Endothelial cell of umbilical vein (primary cell): ENCODE measurements at places on chromosomes 11 and 22.
A peak's percentile ranks its signal among the peaks of the same experiment; 100 is the strongest.

DNA sequence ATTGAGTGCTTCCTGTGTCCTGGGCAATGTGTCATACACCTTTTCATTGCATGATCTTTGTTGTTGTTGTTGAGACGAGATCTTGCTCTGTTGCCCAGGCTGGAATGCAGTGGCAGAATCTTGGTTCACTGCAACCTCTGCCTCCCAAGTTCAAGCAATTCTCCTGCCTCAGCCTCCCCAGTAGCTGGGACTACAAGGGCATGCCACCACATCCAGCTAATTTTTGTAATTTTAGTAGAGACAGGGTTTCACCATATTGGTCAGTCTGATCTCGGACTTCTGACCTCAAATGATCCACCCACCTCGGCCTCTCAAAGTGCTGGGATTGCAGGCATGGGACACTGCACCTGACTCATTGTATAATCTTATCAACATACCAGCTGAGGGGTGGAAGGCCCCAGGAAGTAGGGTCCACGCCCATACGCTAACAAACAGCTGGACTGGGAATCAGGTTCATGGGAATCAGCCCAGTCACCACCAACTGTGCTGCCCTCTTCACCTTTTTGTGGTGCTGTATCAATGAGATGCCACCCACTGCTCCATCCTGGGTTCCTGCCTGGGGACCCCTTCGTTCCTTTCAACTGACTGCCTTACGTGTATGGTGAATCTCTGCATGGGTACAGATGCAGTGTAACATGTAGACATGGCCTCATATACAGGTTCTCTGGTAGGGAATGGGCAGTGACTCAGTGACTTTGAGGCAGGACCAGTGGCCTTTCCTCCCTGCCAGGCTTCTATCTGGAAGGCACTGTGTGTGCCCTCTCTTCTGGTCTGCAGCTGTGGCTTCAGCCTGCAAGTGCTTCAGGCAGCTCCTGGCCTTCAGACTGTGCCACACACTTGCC lies 32.5 kb upstream of the YWHAH start:
- DNase-seq, result no peak

GRCh38 chr11:47480762-47481161 lies 31.8 kb upstream of the RAPSN start:
- no peak for DNase-seq

GRCh38 chr11:75594211-75594610 lies 32.2 kb downstream of the SERPINH1 start:
- no peak for DNase-seq

DNA sequence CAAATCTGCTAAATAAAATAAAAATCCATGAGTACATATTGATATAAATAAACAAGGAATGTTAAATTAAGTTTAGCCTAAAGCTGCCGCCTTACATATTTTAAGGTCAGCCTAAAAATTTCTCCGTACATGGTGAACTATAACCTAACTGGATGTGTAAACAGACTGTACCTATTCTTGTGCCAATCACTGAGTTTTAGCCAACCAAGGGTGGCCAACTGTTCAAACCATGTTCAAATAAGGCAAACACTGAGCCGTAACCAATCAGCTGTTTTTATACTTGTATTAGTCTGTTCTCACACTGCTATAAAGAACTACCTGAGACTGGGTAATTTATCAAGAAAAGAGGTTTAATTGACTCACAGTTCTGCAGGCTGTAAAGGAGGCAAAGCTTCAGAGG lies 8.6 kb upstream of the QSER1 start:
- DNase-seq, result no peak

DNA sequence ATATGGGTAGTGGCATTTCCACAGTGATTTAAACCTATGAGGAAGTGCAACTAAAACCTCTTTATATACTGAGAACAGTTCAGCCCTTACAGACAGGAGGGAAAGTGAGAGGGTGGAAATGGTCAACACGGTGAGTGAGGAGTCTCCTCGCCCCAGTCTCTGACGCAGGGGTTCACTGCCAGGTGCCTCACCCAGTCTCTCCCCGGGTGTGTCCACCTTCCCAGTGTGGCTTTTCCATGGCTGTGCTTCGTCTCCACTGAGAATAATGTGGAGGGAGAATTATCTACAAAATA lies 116.6 kb upstream of the TOP3B start:
- DNase-seq, result no peak

DNA sequence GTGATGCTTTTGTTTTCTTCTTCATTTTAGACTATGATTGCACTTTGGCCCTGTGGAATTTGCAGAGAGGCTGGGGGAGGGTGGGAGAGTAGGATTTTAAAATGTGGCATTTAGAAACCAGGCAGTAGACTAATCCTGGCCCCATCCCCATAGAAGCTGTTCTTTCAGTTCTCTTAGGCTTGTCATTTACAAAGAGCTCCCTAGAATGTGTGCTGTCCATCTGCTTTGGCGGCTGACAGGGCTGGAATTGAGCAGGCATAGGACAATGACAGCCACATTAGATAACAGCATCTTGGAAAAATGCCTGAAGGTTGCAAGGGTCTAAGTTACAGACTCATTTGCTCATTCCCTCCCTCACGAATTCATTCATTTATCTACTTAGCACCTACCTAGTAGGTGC lies 9.8 kb downstream of the INSC start:
- no peak for DNase-seq

DNA sequence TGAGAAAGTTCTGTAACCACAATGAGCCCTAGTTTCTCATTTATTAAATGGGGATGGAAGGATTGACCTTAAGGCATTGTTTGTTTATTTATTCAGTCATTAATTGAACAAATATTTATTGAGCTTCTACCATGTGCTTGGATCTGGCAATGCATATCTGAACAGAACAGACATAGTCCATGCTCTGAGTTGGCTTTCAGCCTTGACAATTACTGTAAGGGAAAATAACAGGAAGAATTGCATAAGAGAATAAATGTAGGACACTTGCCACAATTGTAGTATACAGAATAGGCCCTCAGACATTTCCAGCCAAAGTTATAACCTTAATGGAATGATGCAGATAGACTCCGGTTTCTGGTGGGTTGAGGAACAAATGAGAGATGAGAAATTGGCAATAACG lies 160.5 kb upstream of the TTC12 start:
- DNase-seq, result no peak

GRCh38 chr11:93740730-93741093 lies 583 bp downstream of the TAF1D start:
- DNase-seq, result peak; percentile 59

GRCh38 chr22:27558658-27559371 lies 242.7 kb downstream of the MN1 start:
- no peak for DNase-seq

DNA sequence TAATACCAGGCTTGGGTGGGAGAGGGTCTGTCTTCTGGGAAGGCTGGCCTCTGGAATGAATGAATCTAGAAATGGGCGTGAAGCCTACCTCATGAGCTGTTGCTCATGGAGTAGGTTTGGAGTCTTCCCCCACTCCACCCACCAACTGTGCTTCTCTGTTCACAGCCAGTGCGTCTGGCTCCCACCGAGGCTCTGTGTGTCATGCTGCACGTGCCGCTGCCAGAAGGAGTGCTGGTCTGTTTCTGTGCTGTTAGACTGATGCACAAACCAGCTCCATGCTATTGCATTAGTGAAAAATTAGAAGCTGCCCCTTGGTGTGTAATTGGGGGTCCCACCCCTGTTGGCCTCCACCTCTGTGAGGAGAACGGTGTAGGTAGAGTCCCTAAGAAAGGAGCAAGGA lies 132.3 kb upstream of the PARVA start:
- no peak for DNase-seq

DNA sequence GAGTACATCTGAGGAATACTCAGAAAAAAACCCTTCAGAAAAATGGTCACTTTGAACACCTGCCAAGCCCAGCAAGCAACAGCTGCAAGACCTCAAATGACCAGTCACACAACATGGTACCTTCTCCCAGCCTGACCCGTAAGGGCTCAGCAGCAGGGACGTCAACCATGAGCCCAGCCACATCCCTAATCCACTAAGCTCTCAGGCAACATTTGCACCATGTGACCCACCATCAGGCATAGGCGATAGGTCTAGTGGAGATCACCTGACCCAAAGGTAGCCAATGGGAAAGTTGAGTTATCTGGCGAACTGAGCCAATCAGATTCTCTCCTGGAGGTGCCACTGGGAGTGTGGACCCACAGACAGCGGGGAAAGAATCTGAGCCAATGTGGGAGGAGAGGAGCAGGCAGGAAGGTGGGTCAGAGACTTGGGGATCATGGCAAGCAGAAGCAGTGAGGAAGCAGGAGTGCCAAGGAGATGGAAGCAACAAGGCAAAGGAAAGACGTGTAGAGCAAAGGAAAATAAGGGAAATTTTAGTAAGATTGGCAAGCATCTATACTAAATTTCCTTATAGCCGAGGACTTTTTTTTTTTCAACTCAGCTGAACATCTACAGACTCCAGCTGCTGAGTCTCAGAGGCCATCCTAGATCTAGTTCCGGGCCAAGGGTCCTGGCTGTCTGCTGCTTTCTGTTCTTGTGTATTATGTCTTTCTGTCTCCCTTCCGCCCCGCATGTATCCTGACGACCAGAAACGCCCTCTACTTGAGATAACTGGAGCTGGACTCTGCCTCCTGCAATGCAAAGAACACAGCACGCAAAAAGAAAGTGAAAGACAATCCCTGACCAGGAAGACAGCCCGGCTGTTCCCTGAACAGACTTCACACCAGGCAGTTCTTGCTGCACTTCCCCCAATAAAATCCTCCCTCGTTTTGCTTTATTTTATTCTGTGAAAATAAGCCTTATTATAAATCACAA lies 11.0 kb upstream of the PLAAT2 start:
- peak; percentile 32 for DNase-seq

DNA sequence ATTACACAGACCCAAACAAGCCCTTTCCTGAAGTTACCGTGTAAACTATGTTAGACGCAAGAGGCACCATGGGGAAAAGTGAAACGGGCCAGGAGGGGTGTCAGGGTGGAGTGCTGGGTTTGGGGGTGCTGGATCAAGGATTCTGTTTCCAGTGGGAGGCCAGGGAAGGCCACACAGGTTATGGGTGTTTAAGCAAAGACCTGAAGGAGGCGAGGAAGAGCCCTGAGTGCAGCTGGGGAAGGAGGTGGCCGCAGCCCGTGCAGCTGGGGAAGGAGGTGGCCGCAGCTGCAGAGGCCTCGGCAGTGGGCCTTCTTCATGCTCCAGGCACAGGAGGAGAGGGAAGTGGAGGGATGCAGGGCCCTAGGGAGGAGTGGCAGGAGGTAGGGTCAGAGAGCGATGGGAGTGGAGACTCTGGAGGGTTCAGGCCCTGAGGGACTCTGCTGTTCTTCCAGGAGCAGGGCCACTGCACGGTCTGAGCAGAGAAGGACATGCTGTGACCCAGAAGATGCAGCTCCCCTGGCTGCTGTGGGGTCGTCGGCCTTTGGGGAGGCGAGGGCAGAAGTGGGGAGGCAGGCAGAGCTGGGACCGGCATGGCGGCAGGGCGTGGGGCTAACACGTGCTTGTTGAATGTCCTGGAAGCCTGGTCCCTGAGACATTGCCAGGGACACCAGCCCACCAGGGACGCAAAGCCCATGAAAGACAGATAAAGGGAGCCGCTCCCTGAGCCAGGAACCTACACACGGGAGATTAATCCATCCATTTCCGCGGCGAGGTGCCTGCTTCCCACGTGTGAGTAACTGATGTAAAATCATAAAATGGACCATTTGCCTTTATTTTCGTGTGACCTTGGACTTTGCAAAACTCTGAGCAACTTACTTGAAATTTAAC lies 1049.1 kb downstream of the BRD1 start:
- no peak for DNase-seq

- DNase-seq, result no peak
Measured at GRCh38 chr11:104781719-104782376, 116.4 kb downstream of the CASP12 start.

GRCh38 chr11:125063429-125064043 lies 431 bp downstream of the SLC37A2 start:
- no peak for DNase-seq

GRCh38 chr22:24289741-24290163 lies 19.1 kb downstream of the SPECC1L start:
- DNase-seq, result peak; percentile 56

- no peak for DNase-seq
Measured at GRCh38 chr11:64511966-64512365, 79.1 kb upstream of the SLC22A12 start.

DNA sequence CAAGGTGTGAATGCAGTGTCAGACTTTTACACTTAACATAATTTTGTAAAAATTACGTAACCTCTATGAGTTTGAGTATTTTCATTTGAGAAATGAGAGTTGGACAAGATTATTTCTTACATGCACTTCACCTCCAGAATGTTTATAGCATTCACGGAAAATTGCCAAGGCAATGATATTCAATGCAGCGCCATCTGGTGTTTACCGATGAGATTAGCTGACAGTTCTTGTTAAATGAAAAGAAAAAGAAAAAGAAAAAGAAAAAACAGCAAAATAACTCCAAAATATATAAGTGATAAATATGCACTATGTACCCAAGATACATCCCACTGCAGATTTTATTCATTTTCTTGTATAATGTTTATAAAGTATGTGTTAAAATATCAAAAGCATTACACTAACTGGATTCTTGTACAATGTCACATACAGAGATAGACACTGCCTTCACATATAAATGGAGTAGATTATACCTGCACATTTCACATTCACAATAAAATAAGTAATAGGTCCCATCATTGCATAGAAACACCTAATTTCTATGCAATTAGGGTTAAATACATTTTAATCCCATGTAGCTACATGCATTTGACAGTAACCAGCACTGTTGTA lies 976.3 kb upstream of the FAT3 start:
- DNase-seq, result peak; percentile 56

- no peak for DNase-seq
Measured at GRCh38 chr11:25613865-25614264, 718.1 kb upstream of the ANO3 start.

GRCh38 chr11:2186669-2187279 lies 15.2 kb upstream of the TH start:
- DNase-seq, result peak; percentile 11

GRCh38 chr11:10856689-10857458 lies 979 bp downstream of the ZBED5 start:
- DNase-seq, result peak; percentile 52

GRCh38 chr11:105108247-105108646 lies 31.3 kb downstream of the CARD18 start:
- no peak for DNase-seq

DNA sequence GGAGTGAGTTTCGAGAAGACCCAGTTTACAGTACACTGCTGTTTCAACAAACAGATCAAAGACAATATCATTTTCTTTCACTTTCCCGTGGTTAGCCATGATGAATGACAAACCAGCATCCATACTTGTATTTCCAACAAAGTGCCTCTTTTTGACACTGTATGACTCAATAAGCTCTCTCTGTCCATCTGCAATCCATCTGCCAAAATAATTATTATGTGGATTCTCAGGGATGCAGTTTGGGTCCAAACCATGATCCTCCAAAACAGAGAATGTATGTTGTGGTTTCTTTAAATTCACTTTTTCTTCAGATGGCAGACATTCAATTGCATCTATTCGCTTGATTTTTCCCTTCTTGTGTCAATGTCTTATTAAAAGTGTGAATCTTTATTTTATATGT lies 37.8 kb upstream of the RASD2 start:
- no peak for DNase-seq

GRCh38 chr11:89516496-89516895 lies 25.3 kb upstream of the NOX4 start:
- DNase-seq, result no peak

GRCh38 chr22:20111045-20111688 lies 4.7 kb upstream of the RANBP1 start:
- DNase-seq, result peak; percentile 23
